ENCODE measurements at places on chromosomes 12 and 14.

DNA sequence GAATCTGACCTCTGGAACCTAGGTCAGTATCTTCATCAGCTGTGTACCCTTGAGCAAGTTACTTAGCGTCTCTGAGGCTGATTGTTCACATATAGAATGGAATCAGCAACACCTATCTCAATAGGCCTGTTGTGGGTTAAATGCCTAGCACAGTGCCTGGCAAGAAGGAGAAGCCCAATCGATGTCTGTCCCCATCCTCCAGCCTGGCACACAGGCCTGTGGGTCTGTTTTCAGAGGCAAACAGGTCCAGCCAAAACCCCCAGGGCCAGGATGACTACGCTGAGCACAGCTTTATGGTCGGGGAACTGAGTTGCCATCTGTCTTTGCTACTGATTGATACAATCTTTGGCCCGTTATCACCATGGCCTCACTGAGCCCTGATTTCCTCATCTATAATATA is 89.2 kb downstream of the NUAK1 start:
- no peak for DNase-seq

DNA sequence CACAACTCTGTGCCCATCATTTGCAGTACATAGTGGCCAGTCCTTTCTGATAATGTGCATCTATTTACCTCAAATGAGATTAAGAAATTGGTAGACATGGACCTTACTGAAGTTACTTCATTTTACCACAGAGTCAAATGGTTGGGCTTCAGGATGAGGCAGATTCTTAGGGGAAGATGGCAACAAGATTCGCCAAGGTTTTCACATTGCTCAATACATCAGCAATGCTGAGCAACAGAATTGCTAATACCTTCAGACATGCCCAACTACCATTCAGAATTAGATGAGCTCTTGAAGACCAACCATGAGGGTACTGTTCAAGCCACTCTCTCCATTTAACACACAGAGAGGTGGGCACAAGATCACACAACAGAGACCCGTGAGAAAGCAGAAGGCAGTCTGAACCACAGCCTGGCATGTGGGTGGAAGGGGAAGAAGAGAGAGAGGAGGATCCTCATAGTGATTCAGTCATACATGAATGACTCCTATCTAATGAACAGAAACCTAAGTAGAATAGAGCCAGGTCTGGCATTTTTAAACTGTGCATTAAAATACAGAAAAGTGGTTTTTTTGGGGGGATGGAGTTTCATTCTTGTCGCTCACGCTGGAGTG is 28.5 kb downstream of the CPM start:
- no peak for DNase-seq

DNA sequence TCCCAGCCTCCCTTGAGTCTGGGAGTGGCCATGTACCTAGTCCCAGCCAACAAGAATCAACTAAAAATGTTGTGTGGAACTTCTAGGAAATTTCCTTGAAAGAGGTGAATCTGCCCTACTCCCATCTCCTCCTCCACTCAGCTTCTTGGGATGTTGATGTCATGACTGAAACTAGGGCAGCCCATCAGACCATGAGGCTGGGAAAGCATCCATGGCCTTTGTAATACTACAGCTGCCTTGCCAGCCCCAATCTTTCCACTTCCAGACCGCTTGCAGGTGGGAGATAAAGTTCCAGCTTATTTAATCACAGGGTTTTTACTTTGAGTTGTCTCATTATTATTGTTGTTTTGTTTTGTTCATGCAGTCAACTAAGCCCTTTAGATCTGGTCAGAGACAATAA is 170.3 kb upstream of the LMNTD1 start:
- no peak for DNase-seq

GRCh38 chr14:59630288-59630963 is 53.8 kb upstream of the CCDC175 start:
- peak; percentile 9 for DNase-seq

DNA sequence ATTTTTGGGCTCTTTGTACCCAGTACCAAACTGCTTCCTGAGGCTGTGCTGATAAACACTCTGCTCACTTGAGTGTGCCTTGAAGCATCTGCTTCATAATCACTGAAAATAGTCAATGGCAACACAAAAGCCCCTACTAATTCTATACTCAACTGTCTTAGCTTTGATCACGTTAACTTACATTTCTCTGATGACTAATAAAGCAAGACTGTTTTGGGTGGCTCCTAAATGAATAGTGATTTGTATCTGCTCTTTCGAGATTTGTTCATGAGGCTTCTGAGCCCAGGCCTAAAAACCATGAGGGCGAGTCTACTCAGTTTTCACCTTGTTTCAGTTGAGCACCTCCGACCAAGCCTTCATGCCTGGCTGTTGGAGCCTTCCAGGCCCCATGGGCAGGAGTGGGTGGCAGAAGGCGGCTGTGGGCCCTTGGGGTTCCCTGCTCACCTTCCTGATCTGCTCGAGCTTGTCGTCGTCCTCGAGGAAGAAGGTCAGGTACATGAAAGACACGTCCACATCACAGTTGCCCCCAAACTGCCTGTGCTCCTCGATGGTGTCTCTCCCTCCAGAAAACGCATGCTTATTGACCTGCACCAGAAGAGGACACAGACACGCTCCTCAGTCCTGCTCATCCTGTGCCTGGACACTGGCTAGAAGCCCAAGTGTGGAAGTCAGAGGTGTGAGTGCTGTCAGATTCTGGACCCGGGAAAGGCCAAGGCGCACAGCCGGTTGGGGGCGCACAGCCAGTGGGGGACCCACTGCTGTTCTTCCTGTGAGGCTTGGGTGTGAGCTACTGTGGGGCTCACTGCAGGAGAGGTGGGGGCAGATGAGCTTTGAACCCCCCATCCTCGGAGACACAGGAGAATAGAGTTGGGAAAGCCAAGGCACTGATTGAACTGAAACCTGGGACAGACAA is 13.7 kb downstream of the SLC25A47 start:
- no peak for DNase-seq

- DNase-seq = no peak
Observed at GRCh38 chr14:78725086-78725485, 554.9 kb downstream of the NRXN3 start.

GRCh38 chr12:114627393-114627792 is 56.6 kb downstream of the TBX3 start:
- DNase-seq = no peak

GRCh38 chr12:66916189-66916588 is 237.3 kb upstream of the GRIP1 start:
- DNase-seq = no peak

- DNase-seq = no peak
Observed at GRCh38 chr12:51593021-51593420, 2.0 kb downstream of the SCN8A start.

- no peak for DNase-seq
Observed at GRCh38 chr12:11729439-11730150, 80.1 kb downstream of the ETV6 start.

- DNase-seq = no peak
Observed at GRCh38 chr12:26196421-26196716, 996 bp downstream of the SSPN start.

GRCh38 chr12:89918172-89918846 is 209.7 kb upstream of the ATP2B1 start:
- DNase-seq = no peak

- DNase-seq = no peak
Observed at GRCh38 chr12:15648558-15648957, 140.6 kb downstream of the EPS8 start.

GRCh38 chr12:123937707-123938591 is 34.7 kb downstream of the CCDC92 start:
- DNase-seq = peak; percentile 23

- no peak for DNase-seq
Observed at GRCh38 chr14:51147183-51147582, 52.3 kb upstream of the TRIM9 start.

GRCh38 chr12:27183342-27183741 is 60.7 kb upstream of the STK38L start:
- no peak for DNase-seq

- no peak for DNase-seq
Observed at GRCh38 chr14:69666112-69666511, 54.7 kb downstream of the SUSD6 start.

GRCh38 chr14:69990323-69990722 is 111.1 kb downstream of the SMOC1 start:
- no peak for DNase-seq

GRCh38 chr14:59406454-59407245 is 58.5 kb downstream of the GPR135 start:
- no peak for DNase-seq

DNA sequence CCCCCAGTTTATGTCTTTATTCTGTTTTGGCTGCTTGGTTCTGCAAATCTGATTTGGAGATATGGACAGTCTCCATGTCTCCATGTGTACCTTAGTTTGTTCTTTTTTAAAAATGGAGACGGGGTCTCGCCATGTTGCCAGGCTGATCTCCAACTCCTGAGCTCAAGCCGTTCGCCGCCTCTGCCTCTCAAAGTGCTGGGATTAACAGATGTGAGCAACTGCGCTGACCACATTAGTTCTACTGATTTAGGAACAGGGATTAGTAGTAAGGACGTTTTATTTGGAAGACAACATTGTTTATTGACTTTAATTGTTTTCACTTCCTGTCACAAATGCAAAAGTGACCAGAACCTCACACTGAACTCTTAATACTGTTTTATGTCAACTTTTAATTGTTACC is 14.7 kb downstream of the AEBP2 start:
- no peak for DNase-seq

DNA sequence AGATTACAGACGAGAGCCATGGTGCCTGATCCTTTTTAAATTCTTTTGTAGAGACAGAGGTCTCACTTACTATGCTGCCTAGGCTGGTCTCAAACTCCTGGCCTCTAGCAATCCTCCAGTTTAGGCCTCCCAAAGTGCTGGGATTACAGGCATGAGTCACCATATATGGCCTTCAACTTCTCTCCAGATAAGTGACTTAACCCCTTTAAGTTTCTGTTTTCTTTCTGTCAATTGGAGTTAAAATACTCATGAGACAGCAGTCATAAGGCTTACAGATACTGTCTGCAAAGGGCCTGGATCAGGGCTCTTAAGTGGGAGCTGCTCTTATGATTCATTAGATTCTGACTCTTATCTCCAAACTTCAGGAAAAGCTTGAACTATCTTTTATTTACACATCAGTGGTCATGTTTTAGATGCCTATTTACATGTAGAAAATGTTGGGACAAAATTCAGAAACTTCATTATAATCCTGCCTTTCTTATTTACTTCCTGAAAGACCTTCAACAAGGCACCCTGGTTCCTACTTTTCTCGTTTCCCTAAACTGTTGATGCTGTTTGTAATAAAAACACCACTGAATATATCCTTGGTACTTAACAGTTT is 271.5 kb upstream of the TBX3 start:
- no peak for DNase-seq

- no peak for DNase-seq
Observed at GRCh38 chr14:81352413-81352812, 47.7 kb downstream of the STON2 start.

DNA sequence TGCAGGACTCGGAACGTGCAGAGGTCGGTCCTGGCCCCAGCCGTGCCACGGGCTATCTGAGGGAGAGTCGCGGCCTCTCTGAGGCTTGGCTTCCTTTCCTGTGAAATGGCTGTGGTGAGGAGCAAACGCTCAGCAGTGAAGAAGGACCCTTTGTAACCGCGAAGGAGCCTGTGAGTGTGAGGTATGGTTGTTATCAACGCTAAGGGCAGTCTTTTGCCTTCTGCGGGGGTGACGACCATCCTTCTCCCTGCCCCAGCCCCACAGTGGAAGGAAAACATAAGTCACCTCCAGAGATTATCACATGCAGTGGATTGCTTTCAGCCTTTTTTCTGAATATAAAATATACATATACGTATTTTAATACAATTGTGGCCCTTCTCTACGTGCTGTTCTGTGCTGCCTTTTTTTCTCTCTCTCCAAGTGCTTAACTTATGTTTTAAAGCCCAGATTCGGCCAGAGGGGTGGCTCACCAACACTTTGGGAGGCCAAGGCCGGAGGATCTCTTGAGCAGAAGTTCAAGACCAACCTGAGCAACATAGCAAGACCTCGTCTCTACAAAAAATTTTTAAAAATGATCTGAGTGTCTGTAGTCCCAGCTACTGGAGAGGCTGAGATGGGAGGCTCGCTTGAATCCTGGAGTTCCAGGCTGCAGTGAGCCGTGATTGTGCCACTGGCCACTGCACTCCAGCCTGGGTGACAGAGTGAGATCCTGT is 17.4 kb downstream of the TAMALIN start:
- DNase-seq = no peak

DNA sequence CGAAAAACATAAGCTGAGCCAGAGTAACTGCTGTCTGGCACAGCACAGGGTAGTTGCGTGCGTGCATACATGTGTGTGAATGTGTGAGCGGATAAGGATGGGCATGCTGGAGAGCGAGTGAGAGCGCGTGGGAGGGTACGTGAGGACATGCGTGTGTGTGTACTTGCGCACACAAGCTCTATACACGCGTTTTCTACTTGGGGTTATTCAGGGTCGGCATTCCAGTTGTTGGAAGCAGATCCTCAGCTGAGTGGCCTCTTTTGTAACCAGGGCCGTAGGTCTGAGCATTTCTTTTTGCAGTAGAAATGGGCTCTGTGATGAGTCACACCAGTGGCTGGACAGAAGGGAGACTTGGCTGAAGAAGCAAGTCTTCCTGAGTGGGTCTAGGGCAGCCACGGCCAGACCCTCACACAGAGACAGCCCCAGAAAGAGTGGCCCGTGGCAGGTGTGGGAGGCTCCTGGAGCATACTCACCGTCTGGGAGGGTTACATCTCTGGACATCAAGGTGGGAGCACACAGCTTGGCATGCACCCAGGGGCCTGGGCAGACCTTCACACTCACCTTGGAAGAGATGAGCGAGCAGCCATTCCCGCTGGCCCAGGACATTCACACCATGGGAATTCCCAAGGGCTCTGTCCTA is 78.0 kb downstream of the LRRC74A start:
- no peak for DNase-seq

- no peak for DNase-seq
Observed at GRCh38 chr14:21675566-21675965, 1.9 kb upstream of the OR4E1 start.

- no peak for DNase-seq
Observed at GRCh38 chr12:41531147-41531829, 343.2 kb downstream of the PDZRN4 start.
